ENCODE measurements at places on chromosomes 3 and 15.

- no peaks in the 10 kb centered on the region for H3K4me1 ChIP-seq
- no peak for DNase-seq
- no peak overlapping the region for H3K4me3 ChIP-seq
Observed at GRCh38 chr15:77915261-77915960, 162.1 kb downstream of the TBC1D2B start.

GRCh38 chr3:194602669-194603171, 30.5 kb downstream of the TMEM44 start:
- no peaks in the 10 kb centered on the region for H3K4me1 ChIP-seq
- no peak for DNase-seq
- no peaks in the 10 kb centered on the region for H3K27me3 ChIP-seq
- H3K4me3 ChIP-seq: no peak overlapping the region

- H3K27me3 ChIP-seq: no peaks in the 10 kb centered on the region
- no peak overlapping the region for H3K4me3 ChIP-seq
- H3K4me1 ChIP-seq: peaks cover 46% of the 10 kb centered on the region
- H3K27ac ChIP-seq: no peak overlapping the region
- H3K36me3 ChIP-seq: peaks cover 6% of the 10 kb centered on the region
Observed at GRCh38 chr3:32312251-32312650, 73.8 kb downstream of the CMTM8 start.

- no peaks in the 10 kb centered on the region for H3K36me3 ChIP-seq
- H3K27me3 ChIP-seq: no peaks in the 10 kb centered on the region
- peaks cover 4% of the 10 kb centered on the region for H3K4me1 ChIP-seq
- H3K27ac ChIP-seq: no peak overlapping the region
Observed at GRCh38 chr3:126259411-126260391, 79.3 kb upstream of the ALDH1L1 start.

- no peak overlapping the region for H3K4me3 ChIP-seq
- no peak for DNase-seq
- peaks cover 12% of the 10 kb centered on the region for H3K4me1 ChIP-seq
- H3K36me3 ChIP-seq: no peaks in the 10 kb centered on the region
- peaks cover 53% of the 10 kb centered on the region for H3K27me3 ChIP-seq
- no peak overlapping the region for H3K27ac ChIP-seq
Observed at GRCh38 chr15:45121706-45122417, 7.7 kb downstream of the DUOXA2 start.

GRCh38 chr3:57918123-57918837, 89.9 kb upstream of the FLNB start:
- peaks cover 45% of the 10 kb centered on the region for H3K36me3 ChIP-seq
- no peak overlapping the region for H3K4me3 ChIP-seq
- H3K27ac ChIP-seq: no peak overlapping the region
- no peaks in the 10 kb centered on the region for H3K4me1 ChIP-seq
- DNase-seq: no peak

DNA sequence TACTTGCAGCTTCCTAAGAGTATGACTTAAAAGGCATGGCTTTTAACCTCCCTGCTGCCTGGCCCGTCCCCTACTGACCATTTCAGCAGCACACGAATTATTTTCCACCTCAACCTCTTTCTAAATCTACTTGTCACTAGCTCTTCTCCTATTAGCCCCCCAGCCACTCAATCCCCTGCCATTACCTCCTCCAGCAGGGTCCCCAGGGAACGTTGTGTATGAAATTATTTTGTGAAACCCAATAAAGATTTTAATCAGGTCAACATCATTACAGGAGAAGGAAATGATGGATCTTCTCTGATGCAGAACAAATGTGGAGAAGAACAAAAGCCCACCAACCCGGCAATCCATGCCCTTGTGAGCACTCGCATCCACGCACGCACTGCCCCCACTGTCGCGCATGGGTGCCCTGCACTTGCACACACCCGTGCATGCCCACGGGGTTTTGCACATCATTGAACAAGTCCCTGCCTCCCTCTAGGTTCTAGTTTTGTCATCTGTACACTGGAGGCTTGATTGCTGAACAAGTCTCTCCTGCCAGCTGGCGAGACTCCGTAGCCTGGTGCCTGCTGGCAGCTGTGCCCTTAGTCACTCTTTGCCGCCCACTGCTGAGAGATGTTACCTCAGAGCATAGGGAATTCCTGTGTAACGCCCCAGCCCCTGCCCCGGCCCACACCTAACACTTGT, 51.6 kb downstream of the LINGO1 start:
- no peaks in the 10 kb centered on the region for H3K4me1 ChIP-seq
- H3K27ac ChIP-seq: no peak overlapping the region
- H3K4me3 ChIP-seq: no peak overlapping the region
- no peaks in the 10 kb centered on the region for H3K27me3 ChIP-seq
- no peaks in the 10 kb centered on the region for H3K36me3 ChIP-seq
- DNase-seq: no peak

DNA sequence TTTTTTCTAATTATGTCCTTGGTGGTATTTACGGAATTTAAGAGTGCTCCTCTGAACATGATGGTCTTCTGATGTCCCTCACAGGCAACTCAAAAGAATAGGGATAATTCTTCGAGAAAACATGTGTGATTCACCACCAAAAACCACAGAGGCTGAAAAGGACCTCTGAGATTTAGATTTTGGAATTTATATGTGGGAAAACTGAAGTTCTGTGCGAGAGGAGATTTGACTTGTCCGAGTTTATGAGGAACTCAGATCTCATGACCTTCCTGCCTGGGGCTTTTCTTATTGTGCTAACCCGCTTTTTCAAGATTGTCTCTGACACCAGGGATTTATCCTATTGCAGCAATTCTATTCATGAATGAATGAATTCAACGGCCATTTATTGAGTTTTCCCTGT, 142.4 kb downstream of the FAM43A start:
- no peak overlapping the region for H3K4me3 ChIP-seq
- H3K27me3 ChIP-seq: no peaks in the 10 kb centered on the region
- H3K27ac ChIP-seq: no peak overlapping the region
- H3K4me1 ChIP-seq: no peaks in the 10 kb centered on the region

DNA sequence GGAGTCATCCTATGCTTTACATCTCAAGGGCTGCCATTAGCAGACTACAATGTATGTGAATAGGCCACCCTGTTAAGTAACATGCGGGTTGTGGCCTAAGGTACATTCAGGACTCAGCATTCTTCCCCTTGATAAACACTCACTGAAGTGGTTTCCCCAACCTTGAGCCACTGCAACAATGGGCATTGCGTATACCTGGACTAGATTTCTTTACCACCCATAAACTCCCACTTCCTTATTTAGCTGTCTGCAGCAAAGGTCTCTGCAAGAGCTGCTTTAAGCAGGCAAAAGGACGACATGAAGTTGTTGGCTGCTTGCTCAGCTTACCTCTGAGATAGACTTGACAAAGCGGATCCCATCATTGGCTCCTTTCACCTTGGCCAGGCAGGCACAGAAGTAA, 16.2 kb downstream of the FYCO1 start:
- peaks cover 78% of the 10 kb centered on the region for H3K4me1 ChIP-seq
- no peaks in the 10 kb centered on the region for H3K27me3 ChIP-seq
- peaks cover 89% of the 10 kb centered on the region for H3K36me3 ChIP-seq
- peak overlapping the region; percentile 95 for H3K27ac ChIP-seq
- no peak for DNase-seq

DNA sequence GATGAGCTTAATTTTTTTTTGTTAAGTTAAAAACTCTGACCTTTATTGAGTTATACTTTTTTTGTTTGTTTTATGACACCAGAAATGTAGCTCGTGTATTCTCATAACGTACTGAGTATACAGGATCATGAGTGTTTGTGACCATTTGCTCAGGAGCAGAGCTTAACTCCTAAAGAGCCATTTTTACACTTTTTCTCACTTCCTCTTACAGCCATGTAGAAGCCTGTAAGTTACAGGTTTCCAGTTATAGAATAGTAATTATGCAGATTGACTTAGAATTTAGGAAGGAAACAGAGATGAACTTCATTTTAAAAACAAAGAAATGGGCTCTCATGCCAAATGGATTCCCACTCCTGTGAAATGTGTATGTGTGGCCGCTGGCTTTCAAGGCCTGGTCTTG, 151.7 kb downstream of the MCTP2 start:
- H3K27me3 ChIP-seq: no peaks in the 10 kb centered on the region
- H3K36me3 ChIP-seq: peaks cover 14% of the 10 kb centered on the region
- H3K4me3 ChIP-seq: no peak overlapping the region
- peaks cover 12% of the 10 kb centered on the region for H3K4me1 ChIP-seq
- no peak for DNase-seq

DNA sequence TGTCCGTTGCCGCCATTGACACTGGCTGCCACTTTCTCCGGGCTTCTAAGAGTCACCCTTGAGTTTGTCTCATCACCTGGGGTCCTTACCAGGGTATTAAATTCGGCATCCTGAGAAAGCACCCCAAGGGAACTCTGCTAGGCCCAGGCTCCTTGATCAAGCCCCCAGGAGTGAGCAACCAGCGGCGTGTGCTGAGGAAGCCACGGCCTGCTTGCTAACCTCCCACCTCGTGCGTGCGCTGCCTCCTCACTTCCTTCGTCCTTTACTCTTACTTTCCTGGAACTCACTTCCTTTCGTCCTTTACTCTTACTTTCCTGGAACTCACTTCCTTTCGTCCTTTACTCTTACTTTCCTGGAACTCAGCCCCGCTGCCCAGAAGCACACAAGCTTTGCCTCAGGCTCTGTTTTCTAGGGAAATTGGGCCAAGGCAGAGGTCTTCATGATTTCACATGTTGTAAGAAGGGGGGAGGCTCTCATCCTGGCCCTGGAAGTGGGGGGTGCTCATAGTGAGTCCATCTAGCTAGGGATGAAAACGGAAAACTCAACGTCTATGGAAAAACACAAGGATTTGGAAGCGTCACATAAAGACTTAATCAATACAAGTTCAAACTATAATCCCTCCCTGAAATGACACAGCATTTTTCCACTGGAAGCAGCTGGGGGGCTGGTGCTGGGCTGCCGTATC, 36.7 kb upstream of the BDH1 start:
- H3K4me1 ChIP-seq: peaks cover 16% of the 10 kb centered on the region
- DNase-seq: no peak
- H3K4me3 ChIP-seq: no peak overlapping the region
- no peaks in the 10 kb centered on the region for H3K36me3 ChIP-seq
- peaks cover 7% of the 10 kb centered on the region for H3K27me3 ChIP-seq

- H3K27ac ChIP-seq: no peak overlapping the region
- no peak for DNase-seq
- H3K4me1 ChIP-seq: no peaks in the 10 kb centered on the region
- H3K27me3 ChIP-seq: no peaks in the 10 kb centered on the region
- H3K36me3 ChIP-seq: no peaks in the 10 kb centered on the region
- H3K4me3 ChIP-seq: no peak overlapping the region
Observed at GRCh38 chr3:182384221-182384620, 409.1 kb upstream of the ATP11B start.

- no peak overlapping the region for H3K27ac ChIP-seq
- H3K4me3 ChIP-seq: no peak overlapping the region
- no peak for DNase-seq
- peaks cover 2% of the 10 kb centered on the region for H3K36me3 ChIP-seq
- H3K4me1 ChIP-seq: no peaks in the 10 kb centered on the region
- peaks cover 14% of the 10 kb centered on the region for H3K27me3 ChIP-seq
Observed at GRCh38 chr3:6862041-6862879, 1.3 kb downstream of the GRM7 start.

DNA sequence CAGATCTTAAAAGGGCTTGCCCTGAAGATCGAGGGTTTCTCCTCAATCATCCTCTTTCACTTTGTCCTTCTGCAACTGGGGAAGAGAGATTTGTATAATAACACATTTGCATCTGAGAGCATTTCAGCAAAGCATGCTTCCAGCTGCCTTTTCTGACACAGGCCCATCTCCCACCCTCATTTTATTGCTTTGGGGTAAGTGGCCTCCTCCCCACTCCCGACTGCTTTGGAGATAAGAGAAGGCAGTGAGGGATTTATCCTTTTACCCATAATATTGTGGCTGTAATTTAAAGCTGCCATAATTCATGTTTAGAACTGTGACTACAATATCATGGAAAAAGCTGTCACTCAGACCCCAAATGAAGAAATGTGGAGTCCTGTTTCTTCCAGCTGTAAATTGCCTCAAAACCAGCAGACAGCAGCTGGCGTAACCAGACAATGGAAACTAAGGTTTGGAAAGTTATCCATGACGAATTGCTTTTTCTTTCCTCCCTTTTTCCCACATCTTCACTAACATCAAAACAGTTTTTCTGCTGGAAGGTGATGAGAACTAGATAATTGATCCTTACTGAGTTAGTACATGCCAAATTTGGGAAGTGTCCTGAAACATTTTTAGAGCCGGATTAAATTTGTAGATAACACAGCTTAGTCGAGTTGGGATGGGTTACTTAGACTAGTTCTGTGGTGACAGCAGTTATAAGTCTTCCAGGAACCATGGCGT, 104.2 kb upstream of the PFN2 start:
- H3K4me3 ChIP-seq: no peak overlapping the region
- no peaks in the 10 kb centered on the region for H3K36me3 ChIP-seq
- H3K4me1 ChIP-seq: no peaks in the 10 kb centered on the region

GRCh38 chr15:75723847-75724660, 11.4 kb upstream of the CSPG4 start:
- DNase-seq: peak; percentile 42
- no peak overlapping the region for H3K27ac ChIP-seq
- no peaks in the 10 kb centered on the region for H3K4me1 ChIP-seq
- no peaks in the 10 kb centered on the region for H3K27me3 ChIP-seq

- H3K4me3 ChIP-seq: no peak overlapping the region
- H3K27me3 ChIP-seq: peaks cover 37% of the 10 kb centered on the region
- no peaks in the 10 kb centered on the region for H3K36me3 ChIP-seq
- H3K27ac ChIP-seq: no peak overlapping the region
Observed at GRCh38 chr3:17765819-17766472, 23.5 kb upstream of the TBC1D5 start.

- H3K4me1 ChIP-seq: no peaks in the 10 kb centered on the region
- no peaks in the 10 kb centered on the region for H3K36me3 ChIP-seq
- no peak for DNase-seq
- no peak overlapping the region for H3K4me3 ChIP-seq
Observed at GRCh38 chr3:24845524-24846155, 351.0 kb upstream of the THRB start.

DNA sequence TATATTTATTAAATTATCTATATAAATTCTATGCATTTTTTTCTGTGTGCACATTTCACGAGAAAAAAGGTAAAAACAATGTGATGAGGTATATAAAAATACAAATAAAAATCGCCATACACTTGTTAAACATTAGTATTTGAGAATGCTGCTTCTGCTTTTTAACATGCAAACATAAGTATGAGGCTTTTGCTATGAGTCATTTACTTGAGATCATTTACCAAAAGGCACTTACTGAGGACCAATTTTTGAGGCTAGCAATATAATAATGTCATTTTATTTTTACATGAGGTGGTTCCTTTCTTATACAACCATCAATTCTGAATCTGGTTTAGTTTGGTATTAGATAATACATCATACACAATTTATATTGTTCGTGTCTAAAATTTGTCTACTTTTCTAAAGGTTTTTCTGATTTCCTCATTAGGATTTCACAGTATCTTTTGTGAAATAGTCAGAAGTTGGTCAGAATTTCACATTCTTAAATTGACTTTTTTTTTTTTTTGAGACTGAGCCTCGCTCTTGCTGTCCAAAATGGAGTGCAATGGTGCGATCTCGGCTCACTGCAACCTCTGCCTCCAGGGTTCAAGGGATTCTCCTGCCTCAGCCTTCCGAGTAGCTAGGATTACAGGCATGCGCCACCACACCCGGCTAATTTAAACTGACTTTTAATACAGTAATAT, 25.6 kb downstream of the DCUN1D1 start:
- H3K4me3 ChIP-seq: no peak overlapping the region
- DNase-seq: no peak
- H3K4me1 ChIP-seq: no peaks in the 10 kb centered on the region
- no peaks in the 10 kb centered on the region for H3K27me3 ChIP-seq
- no peak overlapping the region for H3K27ac ChIP-seq

- H3K4me3 ChIP-seq: peak overlapping the region; percentile 91
- peaks cover 37% of the 10 kb centered on the region for H3K4me1 ChIP-seq
- H3K27ac ChIP-seq: no peak overlapping the region
- H3K36me3 ChIP-seq: peaks cover 11% of the 10 kb centered on the region
- no peak for DNase-seq
Observed at GRCh38 chr3:4491855-4492207, 1.3 kb upstream of the ITPR1 start.

- H3K4me1 ChIP-seq: peaks cover 25% of the 10 kb centered on the region
- peak overlapping the region; percentile 14 for H3K27ac ChIP-seq
- DNase-seq: peak; percentile 30
- peak overlapping the region; percentile 92 for H3K4me3 ChIP-seq
Observed at GRCh38 chr3:197298945-197299854, 788 bp upstream of the DLG1 start.

Measured in activated CD4-positive, alpha-beta T cell treated with anti-CD3 and anti-CD28 coated beads, Interleukin-2, amount 10 ng/mL, durations not matched to agents 7 days and 5 days (primary cell).